ENCODE measurements at places on chromosomes 6 and 20. TPM values are rescaled to one million over a fixed set of nuclear protein-coding genes. Genes with fewer than 3 reads are reported as not detected.

Gene PPP2R5D
- 44.2 TPM for total RNA-seq

Gene HDGFL1
- total RNA-seq, result not detected

Gene SLC52A3
- not detected for total RNA-seq

Gene FRK
- total RNA-seq, result not detected

Gene DUSP15
- total RNA-seq, result not detected

Gene CCN6
- total RNA-seq, result not detected

Gene MEI4
- total RNA-seq, result not detected

Gene SNAP91
- total RNA-seq, result not detected

Measured in activated naive CD4-positive, alpha-beta T cell treated with anti-CD3 and anti-CD28 coated beads, Interleukin-2, amount 10 ng/mL, durations not matched to agents 5 hours and 36 hours (primary cell).